Fibroblast of skin of scalp (primary cell): ENCODE measurements at places on chromosomes 1 and 21.

DNA sequence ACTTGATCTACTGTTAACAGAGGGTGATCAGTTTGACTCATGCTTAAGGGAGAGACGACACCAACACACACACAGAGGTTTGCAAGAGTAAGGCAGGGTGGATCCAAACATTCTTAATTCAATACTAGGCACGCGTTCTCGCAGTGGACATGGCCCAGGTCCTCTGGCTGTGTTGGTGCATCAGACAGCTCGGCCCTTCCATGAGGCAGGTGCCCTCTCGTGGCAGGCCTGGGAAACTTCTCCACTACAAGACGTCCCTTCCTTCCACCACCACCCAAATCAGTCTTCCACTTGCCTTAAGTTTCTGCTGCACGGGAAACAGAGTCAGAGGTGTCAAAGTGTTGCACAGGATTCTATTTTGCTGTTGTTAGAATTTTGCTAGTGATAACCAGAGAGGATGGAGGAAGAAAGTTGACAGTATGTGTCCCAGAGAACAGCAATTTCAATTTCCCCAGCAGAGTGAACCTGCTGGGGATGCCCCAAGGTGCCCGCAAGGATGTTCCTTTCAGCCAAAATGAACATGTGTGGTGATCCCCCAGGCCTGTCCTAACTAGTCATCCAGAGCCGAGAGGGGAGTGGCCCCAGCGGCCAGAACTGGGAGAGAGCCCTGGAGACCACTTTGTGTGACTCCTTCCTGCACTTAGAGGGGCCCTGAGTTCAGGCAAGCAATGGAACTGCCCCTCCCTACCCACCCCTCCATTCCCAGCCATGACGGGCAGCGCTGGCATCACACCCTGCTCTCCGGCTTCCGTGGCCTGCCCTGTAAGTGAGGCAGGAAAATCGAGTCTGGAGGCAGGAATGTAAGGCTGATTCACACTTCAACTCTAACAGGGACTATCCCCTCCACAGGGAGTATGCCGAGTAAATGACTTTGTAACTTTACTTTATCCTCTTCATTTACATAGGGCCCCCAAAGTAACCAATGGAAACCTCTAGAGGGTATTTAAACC, 34.8 kb downstream of the MX1 start:
- DNase-seq, result peak; percentile 68

DNA sequence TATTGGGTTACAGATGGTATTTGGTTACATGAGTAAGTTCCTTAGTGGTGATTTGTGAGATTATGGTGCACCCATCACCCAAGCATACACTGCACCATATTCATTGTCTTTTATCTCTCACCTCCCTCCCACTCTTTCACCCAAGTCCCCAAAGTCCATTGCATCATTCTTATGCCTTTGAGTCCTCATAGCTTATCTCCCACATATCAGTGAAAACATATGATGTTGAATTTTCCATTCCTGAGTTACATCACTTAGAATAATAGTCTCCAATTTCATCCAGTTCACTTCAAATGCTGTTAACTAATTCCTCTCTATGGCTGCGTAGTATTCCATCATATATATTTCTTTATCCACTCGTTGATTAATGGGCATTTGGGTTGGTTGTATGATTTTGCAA, 36.8 kb upstream of the ZNF678 start:
- no peak for DNase-seq

DNA sequence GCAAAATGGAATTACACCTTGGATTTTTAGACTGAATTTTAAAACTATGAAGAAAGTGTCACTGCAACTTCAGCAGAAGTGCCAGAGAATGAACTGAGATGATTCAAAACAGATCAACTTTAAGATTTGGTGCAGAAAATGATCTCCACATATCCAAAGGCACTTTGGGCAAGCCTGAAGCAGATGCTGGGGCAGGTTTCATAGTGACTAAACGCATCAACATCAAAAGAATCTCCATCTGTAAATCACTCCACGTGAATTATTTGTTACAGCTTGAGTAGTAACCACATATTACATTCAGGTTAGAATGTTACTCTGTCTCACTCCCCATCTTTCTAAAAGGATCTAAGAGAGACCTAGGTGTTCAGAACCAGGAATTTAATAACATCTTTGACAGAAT, 329.0 kb upstream of the ESRRG start:
- DNase-seq, result no peak

- no peak for DNase-seq
Observed at GRCh38 chr1:169563019-169563615, 23.2 kb downstream of the F5 start.

- DNase-seq, result no peak
Observed at GRCh38 chr21:45027241-45028196, 46.9 kb upstream of the ADARB1 start.

GRCh38 chr1:16718908-16719533, 21.3 kb upstream of the RNU1-4 start:
- no peak for DNase-seq

- DNase-seq, result no peak
Observed at GRCh38 chr21:22925032-22925431, 1926.8 kb downstream of the NCAM2 start.

DNA sequence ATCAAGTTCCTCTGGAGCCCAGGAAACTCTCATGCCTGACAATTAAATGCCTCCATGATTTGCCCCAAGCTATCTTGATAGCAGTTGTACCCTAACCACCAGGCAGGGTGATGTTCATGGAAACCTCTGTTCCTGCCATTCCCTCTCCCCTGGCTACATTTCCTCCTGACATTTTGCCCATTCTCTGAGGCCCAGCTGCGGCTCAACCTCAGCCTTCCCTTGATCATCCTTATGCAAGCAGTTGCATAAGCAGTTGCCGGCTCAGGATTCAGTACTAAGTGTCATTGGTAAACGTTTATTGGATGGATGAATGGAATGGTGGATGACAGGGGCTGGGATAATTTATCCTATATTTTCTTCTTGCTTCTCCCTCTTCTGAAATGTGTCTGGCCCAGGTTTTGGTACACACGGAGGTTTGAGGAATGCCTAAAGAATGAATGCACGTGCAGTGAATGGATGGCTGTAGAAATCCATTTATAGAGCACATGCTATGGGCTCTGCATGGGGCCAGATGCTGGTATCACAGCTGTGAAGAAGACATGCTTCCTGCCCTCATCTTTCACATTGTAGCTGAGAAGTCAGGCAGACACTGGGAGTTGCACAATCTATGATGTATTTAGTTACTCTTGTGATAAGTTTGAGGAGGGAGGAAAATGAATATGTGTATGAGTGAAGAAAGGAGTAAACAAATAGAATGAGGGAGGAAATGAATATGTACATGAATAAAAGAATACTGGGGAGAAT, 261.8 kb downstream of the FOXD2 start:
- peak; percentile 21 for DNase-seq

GRCh38 chr1:104702731-104703130, 953.0 kb downstream of the AMY1C start:
- DNase-seq, result peak; percentile 19

DNA sequence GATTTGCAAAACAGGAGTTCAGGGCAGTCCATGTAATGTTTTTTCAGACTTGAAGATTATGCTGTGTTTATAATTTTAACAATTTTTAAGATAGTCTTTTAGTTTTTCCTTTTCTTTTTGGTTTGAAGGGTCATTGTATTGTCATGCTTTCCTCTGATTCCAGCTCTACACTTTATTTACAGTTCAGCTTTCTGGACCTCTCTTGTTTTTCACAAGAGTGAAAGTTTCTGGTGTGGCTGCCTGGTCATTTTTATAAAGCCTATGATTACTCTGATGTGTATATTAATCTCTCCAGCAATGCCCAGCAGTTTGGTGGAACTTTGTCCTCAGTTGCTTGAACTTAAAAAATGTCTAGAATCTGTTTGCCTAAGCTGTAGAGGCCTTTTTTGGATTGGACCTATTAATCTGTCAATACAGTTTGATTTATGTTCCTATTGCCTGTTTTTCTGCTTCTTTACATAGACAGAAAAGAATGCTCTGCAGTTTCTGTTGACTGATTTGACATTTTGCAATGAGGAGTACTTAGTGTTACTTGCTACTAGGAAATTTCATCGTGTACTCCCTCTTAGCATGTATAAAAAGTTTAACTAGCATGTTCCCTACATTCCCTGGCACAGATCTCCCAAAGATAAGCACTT, 52.2 kb downstream of the XCL2 start:
- DNase-seq, result no peak

DNA sequence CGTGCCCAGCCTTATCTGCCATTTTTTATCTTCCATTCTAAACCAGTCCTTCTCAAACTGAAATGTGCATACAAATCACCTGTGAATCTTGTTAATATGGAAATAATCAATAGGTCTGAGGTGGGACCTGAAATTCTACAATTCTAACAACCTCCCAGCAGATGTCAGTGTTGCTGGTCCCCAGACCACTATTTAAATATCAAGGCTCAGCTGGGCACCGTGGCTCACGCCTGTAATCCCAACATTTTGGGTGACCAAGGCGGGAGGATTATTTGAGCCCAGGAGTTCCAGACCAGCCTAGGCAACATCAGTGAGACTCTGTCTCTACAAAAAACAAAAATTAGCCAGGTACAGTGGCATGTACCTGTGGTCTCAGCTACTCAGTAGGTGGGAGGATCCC, 4.1 kb downstream of the UQCRHL start:
- peak; percentile 39 for DNase-seq

GRCh38 chr21:43187715-43188114, 18.9 kb downstream of the CRYAA start:
- no peak for DNase-seq

GRCh38 chr1:182139496-182139895, 78.0 kb upstream of the ZNF648 start:
- DNase-seq, result no peak

GRCh38 chr21:36976228-36976861, 9.9 kb upstream of the HLCS start:
- DNase-seq, result no peak

DNA sequence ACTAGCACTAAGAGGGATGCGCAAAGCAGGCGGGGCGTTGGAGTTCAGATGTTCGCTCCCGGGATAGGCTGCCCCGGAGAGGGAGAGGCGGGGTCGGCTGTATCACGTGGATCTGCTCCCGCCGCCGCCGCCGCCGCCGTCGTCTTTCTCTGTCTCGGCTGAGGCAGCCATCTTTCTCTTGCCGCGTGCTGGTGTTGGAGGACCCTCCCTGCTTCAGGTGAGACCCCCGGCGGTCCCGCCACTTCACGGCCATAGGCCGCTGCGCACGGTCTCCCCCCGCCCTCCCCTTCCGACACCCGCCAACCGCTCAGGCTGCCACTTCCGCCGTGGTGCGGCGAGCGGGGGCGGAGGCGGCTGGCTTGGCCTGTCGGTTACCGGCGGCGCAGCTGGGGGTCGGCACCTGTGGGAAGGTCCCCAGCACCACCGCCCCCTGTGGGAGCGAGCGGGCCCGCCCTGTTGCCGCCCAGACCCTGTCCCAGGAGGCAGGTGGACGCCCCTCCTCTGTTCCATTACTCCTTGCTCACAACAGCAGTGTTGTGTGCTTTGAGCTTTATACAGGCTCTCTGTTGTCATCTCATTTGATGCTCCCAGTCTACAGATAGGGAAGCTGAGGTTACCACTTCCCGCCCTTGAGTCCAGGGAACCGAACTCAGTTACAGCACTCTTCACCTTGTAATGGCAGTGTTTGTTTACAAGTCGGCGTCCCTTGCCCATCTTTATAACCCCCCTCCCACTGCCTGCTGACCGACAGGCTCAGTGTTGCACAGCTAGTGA, at the start of gene BTF3L4:
TSS of gene BTF3L4 (plus strand) at position 133 of the 774 bp plus-strand sequence. CDS start 3,553 bp downstream, outside the sequence.
- peak; percentile 95 for DNase-seq
